ENCODE measurements at places on chromosomes 3 and 15.
A peak's percentile ranks its signal among the peaks of the same experiment; 100 is the strongest.

DNA sequence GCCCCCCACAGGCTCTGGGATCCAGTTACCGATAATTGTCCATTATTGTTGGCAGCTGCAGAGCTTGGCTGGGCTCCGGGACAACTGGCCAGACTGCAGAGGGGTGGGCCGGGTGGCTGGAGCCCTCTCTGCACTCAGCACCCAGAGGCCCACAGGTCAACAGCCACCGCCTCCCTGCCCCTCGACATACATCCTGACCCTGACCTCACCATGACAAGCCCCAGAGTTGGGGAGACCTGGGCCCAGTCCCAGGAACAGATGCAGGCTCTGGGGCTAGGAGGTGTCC, 22.4 kb downstream of the PTH1R start:
- peak; percentile 57 for DNase-seq

GRCh38 chr3:177714945-177715344, 517.7 kb upstream of the TBL1XR1 start:
- DNase-seq = no peak

GRCh38 chr3:184832044-184832443, 20.1 kb downstream of the VPS8 start:
- no peak for DNase-seq

DNA sequence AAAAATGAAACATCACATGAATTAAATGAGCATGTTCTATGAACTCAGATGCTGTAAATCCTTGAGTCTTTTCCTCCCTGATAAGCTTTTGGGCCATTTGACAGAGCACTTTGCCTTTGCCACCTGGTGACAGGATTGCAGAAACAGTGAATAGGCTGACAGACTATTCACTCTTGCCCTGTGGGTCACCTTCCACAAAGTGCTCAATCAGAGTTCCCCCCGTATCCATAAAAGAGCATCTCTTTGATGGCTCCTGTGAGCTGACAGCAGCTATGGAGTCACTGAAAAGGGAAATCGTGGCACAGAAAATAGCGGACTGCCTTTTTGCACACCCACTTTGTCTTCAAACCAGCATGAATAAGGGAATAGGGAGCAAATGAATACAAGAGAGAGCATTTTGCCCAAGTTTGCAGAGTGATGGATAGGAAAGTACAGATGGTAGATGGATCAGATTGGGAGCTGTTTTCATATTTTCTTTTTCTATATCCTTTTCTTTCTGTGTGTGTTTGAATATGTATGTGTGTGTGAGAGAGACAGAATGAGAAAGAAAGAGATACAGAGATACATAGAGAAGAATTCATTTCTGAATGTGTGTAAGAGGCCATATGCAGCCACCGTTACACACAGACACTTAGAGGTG, 37.8 kb upstream of the GOLM2 start:
- DNase-seq = no peak

DNA sequence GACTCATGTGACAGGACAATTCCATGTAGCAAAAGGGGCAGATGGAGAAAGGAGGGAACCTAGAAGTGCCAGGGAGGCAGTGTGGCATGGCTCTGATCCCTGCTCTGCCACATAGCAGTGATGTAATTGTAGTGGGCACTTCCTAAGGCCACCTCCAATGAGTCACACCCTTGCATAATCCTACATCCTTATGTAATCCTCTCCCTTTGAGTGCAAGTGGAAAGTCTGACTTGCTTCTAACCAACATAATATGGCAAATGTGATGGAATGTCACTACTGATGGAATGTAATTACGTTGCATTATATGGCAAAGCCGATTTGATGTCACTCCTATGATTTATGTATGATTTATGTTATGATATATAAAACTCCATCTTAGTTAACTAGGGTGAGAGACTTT, 72.9 kb upstream of the ATP2C1 start:
- no peak for DNase-seq

GRCh38 chr3:71026634-71027578, 556.6 kb downstream of the FOXP1 start:
- no peak for DNase-seq

GRCh38 chr3:17733215-17733614, 9.2 kb downstream of the TBC1D5 start:
- no peak for DNase-seq

- no peak for DNase-seq
These were observed 146.1 kb upstream of the THBS1 start for GRCh38 chr15:39434751-39435238.

- no peak for DNase-seq
These were observed 93.3 kb upstream of the HACD2 start for GRCh38 chr3:123678108-123678511.

DNA sequence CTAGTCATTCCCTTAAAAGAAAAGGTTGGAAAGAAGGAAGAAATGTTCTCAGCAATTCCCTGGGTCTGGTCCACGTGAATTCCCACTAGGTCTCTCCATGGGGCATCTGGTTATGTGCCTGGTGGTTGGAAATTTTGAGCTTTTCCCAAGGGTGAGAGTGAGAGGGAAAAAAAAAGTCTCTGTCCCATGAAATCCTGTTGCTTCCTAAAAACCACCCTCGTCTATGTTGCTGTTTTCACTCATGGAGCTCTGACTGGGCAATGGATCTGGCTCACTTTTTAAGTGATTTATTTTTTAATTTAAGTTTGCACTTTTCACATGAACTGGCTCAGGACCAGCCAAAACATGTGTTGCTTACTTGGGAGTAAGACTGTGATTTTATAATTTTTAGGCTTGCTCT, 190.1 kb downstream of the CHST2 start:
- no peak for DNase-seq

- no peak for DNase-seq
These were observed 363.4 kb upstream of the C2CD4B start for GRCh38 chr15:62528505-62528904.

DNA sequence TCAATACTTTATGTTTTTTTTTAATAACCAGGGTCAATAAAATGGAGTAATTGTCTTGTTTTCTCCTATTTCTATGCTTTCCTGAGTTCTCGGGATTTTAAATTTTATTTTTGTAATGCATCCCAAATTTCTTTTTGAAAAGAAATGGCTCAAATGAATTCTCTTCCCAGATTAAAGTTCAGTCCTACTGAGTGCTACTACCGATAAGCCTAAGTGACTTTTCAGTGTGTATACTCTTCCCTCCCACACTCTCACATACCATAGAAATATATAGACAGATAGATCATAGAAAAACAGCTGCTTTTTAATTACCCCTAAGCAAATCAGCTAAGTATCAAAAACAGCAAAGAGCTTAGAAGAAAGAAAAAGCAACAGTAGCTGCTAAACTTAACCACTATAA, 1.5 kb downstream of the SERPINI1 start:
- no peak for DNase-seq

DNA sequence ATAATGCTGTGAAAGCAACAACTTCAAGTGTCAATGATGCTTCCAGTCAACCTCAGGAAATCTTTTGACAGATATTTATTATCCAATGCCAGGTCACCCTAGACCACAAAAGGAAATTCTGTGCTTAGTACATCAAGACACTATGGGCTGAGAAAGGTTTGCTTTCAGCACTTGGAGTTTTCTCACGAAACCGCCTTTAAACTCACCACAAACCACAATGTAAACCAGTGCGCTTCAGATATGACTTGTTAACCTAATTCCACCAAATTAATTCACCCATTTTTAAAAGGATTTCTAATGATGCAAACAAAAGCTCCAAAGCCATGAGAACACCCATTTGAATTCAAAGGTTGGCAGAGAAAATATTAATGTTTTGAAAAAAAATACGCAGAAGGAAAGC, 292.9 kb upstream of the NR2F2 start:
- no peak for DNase-seq

DNA sequence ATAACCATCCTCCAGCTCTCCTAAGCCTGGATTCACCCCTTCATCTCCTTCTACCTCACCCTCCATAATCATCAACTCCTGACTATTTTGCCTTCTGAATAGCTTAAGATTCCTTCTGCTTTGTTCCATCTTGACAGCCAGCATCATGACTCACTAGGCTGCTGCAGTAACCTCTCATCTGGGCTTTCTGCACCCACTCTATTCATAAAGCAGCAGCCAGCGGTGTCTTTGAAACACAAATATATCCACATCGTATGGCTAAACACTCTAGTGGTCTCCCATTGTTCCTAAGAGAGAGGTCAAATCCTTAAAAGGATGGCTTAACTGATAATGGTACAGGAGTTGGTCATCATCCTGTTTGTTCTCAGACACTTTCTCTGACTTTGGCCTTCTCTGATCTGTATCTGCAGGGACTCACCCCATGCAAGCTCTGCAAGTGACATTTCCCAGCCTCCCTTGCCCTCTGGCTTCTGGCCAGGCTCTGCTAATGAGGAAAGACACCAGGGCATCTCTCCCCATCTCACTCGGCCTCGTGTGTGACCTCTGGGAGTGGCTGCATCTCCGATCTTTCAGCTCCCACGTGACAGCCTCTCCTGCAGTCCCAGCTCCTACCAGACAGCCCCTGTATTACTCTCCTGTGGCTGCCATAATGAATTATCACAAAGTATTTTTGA, 6.2 kb downstream of the GRK7 start:
- no peak for DNase-seq

GRCh38 chr3:62995119-62995518, 119.9 kb upstream of the CADPS start:
- DNase-seq = no peak

GRCh38 chr3:110710603-110711002, 361.0 kb upstream of the NECTIN3 start:
- no peak for DNase-seq

DNA sequence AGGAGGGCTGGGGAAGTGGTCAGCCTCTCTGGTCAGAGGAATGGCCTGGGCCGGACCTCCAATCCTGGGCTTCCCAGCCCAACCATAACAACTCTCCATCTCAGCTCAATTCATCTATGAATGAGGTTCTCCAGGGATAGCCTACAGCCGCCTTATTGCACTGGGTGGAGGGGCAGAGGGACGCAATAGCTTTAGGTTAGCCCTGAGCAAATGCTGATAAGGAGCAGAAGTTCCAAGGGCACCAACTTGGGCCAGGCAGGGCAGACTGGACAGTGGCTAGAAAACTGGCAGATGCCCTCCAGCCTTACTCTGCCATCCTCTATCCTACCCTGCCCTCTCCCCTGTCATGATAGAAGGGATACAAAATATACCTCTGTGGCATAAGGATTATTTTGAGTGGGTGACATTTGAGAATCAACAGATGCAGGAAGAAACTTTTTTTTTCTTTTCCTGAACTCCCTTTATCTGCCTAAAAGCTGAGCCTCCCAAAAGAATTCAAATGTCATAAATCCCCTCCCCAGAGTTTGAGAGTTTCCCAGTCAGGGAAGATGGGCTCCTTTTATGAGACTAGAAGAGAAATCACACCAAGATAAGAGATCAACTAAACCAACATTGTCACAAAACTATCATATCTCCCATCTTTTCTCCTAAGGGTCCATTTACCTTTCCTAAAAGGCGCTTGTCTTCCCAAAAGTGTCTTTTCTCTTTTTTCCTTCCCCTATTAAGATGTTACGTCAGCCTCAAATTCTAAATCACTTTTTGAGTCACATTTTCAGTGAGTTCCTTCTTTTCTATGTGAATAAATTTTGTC, 40.4 kb upstream of the C15orf39 start:
- no peak for DNase-seq

GRCh38 chr15:47439146-47440111, 277.9 kb upstream of the SEMA6D start:
- DNase-seq = no peak

DNA sequence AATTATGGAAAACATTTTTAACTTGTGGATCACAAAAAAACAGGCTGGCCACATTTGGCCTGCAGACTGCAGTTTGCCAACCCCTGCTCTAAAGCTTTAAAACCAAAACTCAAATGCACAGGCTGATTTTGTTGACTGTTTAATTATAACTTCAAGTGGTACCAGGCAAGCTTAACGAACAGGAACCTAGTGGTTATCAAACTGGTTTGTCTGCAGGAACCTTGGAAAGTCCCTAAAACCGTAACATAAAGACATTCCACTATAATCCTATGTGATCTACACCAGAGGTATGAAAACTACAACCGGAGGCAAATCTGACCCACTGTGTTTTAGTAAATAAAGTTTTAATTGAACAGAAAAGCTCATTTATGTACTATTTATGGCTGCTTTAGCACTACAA, 52.4 kb downstream of the TBL1XR1 start:
- no peak for DNase-seq

DNA sequence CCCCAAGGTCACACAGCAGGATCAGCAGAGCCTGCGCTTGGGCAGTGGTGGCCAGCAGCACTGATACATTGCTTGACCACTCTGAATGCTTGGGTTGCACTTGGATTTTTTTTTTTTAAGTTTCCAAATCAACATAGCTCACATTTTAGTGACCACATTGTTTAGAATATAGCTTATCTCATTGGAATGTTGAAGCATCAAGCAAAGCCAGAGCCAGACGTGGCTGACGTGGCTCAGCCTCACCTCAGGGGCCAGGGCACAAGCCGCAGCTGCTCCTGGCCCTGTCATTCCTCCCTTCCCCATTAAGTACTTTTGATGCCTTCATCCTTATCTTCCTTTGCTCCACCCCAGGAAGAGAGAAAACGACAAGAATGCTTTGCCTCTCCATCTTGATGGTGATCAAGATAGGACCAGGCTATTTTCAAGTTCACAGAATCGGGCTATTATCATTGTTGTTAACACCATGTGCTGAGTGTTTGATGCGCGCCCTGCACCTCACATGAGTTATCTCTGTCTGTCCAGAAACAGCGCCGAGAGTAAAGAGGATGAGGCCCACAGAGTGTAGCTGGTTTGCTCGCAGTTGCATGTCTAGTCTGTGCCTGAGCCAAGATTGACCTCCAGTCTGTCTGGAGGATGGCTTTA, 75.8 kb downstream of the AAGAB start:
- no peak for DNase-seq

- no peak for DNase-seq
These were observed 35.7 kb upstream of the PCSK6 start for GRCh38 chr15:101525087-101525669.

DNA sequence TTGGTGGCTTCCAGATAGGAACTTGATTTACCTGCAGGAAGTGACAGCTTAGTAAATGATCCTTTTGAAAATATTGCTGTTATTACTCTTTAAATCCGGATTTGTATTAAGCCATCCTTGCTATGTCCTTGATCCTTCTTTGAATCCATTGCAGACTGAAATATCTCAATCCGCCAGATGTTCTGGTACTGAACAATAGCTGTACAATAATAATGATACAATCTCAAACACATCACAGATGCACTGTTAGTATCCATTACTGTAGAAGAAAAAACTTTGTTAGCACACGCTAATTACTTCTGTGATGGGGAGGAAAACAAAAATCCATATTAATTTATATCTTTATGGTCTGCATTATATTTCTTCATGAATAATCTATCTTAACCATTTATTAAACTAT, 202.3 kb downstream of the CNTN4 start:
- no peak for DNase-seq

- no peak for DNase-seq
These were observed 76.3 kb downstream of the SMARCC1 start for GRCh38 chr3:47705391-47705790.

Data from frontal cortex (tissue), 4 donors.